Activated CD8-positive, alpha-beta T cell treated with anti-CD3 and anti-CD28 coated beads, Interleukin-2, amount 10 ng/mL, durations not matched to agents 7 days and 5 days (primary cell): ENCODE measurements at places on chromosomes 16 and 17. TPM values are rescaled to one million over a fixed set of nuclear protein-coding genes. Genes with fewer than 3 reads are reported as not detected.

SULT1A2 gene
- 0.57 TPM for total RNA-seq

SYT17 gene
- not detected for total RNA-seq

KIFC3 gene
- total RNA-seq, result 0.53 TPM

EEF2K gene
- 28.9 TPM for total RNA-seq

SEPTIN1 gene
- 342 TPM for total RNA-seq

MYH13 gene
- not detected for total RNA-seq

TP53TG3C gene
- not detected for total RNA-seq

PABPN1L gene
- not detected for total RNA-seq

CACNA1H gene
- total RNA-seq, result 0.92 TPM

- no peak overlapping the region for H3K27ac ChIP-seq
- peaks cover 22% of the 10 kb centered on the region for H3K27me3 ChIP-seq
- no peaks in the 10 kb centered on the region for H3K36me3 ChIP-seq
- H3K4me3 ChIP-seq, result no peak overlapping the region
- H3K4me1 ChIP-seq, result no peaks in the 10 kb centered on the region
- no peak for DNase-seq
These were observed 118.9 kb downstream of the AATF start for GRCh38 chr17:37067555-37068111.

GRCh38 chr17:82014432-82014831, 8.2 kb downstream of the CENPX start:
- H3K27ac ChIP-seq, result no peak overlapping the region
- H3K4me3 ChIP-seq, result no peak overlapping the region
- DNase-seq, result no peak
- no peaks in the 10 kb centered on the region for H3K27me3 ChIP-seq
- H3K36me3 ChIP-seq, result peaks cover 7% of the 10 kb centered on the region
- H3K4me1 ChIP-seq, result peaks cover 4% of the 10 kb centered on the region

DNA sequence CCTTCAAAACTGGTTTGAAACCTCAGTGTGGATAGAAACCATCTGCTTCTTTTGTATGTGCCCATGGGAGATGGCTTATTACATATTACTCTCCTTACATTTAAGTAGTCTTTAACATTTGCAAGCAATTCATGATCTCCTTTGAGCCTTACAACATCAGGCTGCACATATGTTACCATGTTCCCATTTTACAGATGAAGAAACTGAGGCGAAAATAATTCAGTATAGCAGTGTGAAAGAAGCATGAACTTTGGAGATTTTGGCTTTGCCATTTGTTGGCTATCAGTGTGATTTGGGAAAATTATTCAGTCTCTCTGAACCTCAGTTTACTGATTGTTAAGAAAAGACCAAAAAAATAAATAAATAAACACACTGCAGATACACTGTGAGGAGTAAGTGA, 15.7 kb downstream of the GNAO1 start:
- no peak overlapping the region for H3K27ac ChIP-seq
- H3K36me3 ChIP-seq, result no peaks in the 10 kb centered on the region
- H3K27me3 ChIP-seq, result peaks cover 30% of the 10 kb centered on the region
- H3K4me3 ChIP-seq, result no peak overlapping the region
- no peaks in the 10 kb centered on the region for H3K4me1 ChIP-seq

- no peak for DNase-seq
- no peak overlapping the region for H3K4me3 ChIP-seq
- H3K36me3 ChIP-seq, result no peaks in the 10 kb centered on the region
- H3K4me1 ChIP-seq, result no peaks in the 10 kb centered on the region
These were observed 67.9 kb upstream of the MARCHF10 start for GRCh38 chr17:62876063-62876462.

DNA sequence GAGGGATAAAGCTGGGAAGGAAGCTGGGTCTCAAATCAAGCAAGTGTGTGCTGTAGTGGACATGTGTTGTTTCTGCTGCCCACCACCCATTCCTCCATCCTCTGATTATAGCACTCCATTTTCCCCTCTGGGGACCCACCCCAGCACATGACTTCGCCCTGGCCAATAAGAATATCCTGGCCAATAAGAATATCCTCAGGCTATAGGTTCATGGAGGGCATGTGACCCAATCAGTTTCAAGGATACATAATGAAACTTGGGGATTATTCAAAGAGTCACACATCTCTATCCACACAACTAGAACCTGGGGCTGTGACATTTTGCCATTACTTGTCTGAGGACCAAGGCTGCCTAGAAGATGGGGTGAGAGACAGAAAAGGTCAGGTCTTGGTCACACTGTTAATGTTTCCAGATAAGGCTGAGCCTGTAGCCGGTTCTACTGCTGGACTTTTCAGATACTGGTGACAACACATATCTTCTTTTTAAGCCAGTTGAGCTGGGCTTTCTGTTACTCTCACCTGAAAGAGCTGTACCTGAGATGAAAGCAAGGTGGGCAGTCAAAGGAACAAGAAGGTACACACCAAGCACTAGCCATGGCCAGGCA, 33.7 kb downstream of the MYO18A start:
- no peak overlapping the region for H3K4me3 ChIP-seq
- peak overlapping the region; percentile 28 for H3K27ac ChIP-seq
- DNase-seq, result no peak
- no peaks in the 10 kb centered on the region for H3K27me3 ChIP-seq
- peaks cover 3% of the 10 kb centered on the region for H3K36me3 ChIP-seq

DNA sequence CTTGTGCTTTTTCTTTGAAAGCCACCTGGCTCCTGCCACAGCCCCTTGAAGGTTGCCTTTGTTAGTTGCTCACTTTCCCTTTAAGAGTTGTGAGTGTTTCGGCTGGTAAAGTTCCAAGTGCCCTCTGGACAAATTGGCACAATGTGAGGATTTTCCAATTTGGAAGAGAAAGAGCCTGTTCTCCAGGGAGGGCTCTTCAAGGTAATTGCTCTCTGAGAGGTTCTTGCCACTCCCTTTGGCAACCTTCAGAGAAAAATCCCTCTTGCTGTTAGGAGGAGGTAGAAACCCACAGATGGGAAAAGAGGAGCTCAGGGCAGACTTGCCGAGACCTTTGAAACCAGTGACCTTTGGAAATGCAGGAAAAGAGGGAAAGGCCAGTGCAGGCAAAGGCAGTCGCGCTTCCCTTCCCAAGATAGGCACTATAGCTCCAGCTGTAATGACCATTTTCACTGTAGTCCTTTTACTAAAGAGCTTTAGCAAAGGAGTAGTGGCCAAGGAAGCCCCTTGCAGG, 49.0 kb upstream of the AKAP1 start:
- H3K27me3 ChIP-seq, result peaks cover 37% of the 10 kb centered on the region
- H3K27ac ChIP-seq, result no peak overlapping the region
- no peak for DNase-seq
- no peaks in the 10 kb centered on the region for H3K36me3 ChIP-seq

GRCh38 chr16:814974-815373, 14.4 kb upstream of the GNG13 start:
- no peak overlapping the region for H3K27ac ChIP-seq
- no peak for DNase-seq
- peaks cover 16% of the 10 kb centered on the region for H3K27me3 ChIP-seq
- no peak overlapping the region for H3K4me3 ChIP-seq
- peaks cover 9% of the 10 kb centered on the region for H3K4me1 ChIP-seq

GRCh38 chr17:3887804-3888203, 5.0 kb downstream of the CAMKK1 start:
- peaks cover 39% of the 10 kb centered on the region for H3K4me1 ChIP-seq
- H3K4me3 ChIP-seq, result no peak overlapping the region
- peaks cover 2% of the 10 kb centered on the region for H3K36me3 ChIP-seq
- no peak for DNase-seq
- peaks cover 2% of the 10 kb centered on the region for H3K27me3 ChIP-seq

DNA sequence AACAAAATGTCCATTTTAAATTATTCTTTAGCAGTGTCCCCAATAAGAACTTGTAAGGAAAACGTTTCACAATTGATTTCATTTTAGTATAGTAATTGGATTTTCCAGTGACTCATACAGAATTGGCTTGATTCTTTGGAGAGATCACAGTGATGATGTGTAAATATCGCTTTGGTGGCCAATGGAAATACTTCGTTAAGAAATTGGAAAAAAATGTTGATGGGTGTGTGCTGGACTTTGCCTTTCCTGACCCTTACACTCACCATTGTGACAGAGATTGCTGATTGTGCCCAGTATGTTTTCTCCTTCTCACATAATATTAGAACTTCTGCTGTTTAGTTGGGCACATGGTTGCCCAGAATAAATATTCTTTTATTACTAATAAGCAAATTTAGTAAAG, 7.4 kb upstream of the EFCAB13 start:
- H3K4me3 ChIP-seq, result no peak overlapping the region
- no peaks in the 10 kb centered on the region for H3K36me3 ChIP-seq
- H3K27me3 ChIP-seq, result peaks cover 12% of the 10 kb centered on the region
- H3K27ac ChIP-seq, result no peak overlapping the region

DNA sequence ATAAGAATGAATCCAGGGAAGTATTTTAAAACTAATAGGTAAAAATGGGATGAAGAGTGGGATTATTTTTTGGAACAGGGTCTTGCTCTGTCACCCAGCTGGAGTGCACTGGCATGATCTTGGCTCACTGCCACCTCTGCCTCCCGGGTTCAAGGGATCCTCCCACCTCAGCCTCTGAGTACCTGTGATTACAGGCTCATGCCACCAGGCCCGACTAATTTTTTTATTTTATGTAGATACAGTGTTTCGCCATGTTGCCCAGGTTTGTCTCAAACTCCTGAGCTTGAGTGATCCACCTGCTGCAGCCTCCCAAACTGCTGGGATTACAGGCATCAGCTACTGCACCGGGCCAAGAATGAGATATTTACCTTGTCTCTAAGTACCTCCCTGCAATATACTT, 22.1 kb downstream of the NSMCE1 start:
- no peak overlapping the region for H3K4me3 ChIP-seq
- peak overlapping the region; percentile 6 for H3K27ac ChIP-seq
- peaks cover 81% of the 10 kb centered on the region for H3K4me1 ChIP-seq
- H3K36me3 ChIP-seq, result peaks cover 61% of the 10 kb centered on the region
- H3K27me3 ChIP-seq, result no peaks in the 10 kb centered on the region

DNA sequence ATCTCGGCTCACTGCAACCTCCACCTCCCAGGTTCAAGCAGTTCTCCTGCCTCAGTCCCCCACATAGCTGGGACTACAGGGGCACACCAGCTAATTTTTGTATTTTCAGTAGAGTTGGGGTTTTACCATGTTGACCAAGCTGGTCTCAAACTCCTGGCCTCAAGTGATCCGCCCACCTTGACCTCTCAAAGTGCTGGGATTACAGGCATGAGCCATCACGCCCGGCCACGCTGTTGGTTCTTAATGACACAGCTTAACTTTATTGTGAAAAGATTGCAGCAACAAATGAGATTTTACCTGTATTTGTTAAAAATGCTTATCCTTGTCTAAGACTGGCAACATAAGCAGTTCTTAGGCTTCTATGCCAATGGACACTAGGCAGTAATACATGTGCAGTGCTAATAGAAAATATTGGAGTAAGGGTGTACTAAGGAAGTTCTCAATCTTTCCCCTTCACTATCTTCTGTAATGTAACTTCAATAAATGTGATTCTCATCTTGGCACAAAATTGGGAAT, 2.9 kb downstream of the UBB start:
- peaks cover 49% of the 10 kb centered on the region for H3K4me1 ChIP-seq
- peak overlapping the region; percentile 40 for H3K4me3 ChIP-seq
- DNase-seq, result no peak
- peaks cover 4% of the 10 kb centered on the region for H3K27me3 ChIP-seq
- H3K36me3 ChIP-seq, result peaks cover 38% of the 10 kb centered on the region
- no peak overlapping the region for H3K27ac ChIP-seq

GRCh38 chr17:50818261-50818660, 17.1 kb upstream of the WFIKKN2 start:
- H3K4me1 ChIP-seq, result peaks cover 29% of the 10 kb centered on the region
- DNase-seq, result no peak
- H3K4me3 ChIP-seq, result no peak overlapping the region

DNA sequence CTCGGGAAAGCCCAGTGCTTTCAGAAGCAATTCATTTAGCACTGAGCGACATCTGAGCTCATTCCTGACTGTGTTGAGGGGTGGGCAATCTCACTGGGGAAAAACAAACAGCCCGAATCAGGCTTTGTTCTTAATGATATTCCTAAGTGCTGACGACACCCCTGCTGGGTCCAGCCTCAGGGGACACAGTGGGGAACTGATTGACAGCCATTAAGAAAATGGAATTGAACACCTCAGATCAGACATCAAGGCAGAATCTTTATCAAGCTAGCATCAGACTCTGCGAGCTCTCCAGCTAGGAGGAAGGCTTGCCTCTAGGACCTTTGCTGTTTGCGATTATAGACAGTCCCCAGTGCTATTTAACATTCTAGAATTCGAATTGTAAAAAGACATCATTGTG, 22.5 kb upstream of the LYRM9 start:
- no peaks in the 10 kb centered on the region for H3K36me3 ChIP-seq
- DNase-seq, result no peak
- no peaks in the 10 kb centered on the region for H3K4me1 ChIP-seq
- H3K27me3 ChIP-seq, result peaks cover 5% of the 10 kb centered on the region
- H3K4me3 ChIP-seq, result no peak overlapping the region
- no peak overlapping the region for H3K27ac ChIP-seq

- no peaks in the 10 kb centered on the region for H3K27me3 ChIP-seq
- H3K4me1 ChIP-seq, result peaks cover 50% of the 10 kb centered on the region
- no peak overlapping the region for H3K27ac ChIP-seq
- H3K4me3 ChIP-seq, result no peak overlapping the region
These were observed 6.6 kb downstream of the PDP2 start for GRCh38 chr16:66886914-66887313.

- no peak overlapping the region for H3K27ac ChIP-seq
- H3K27me3 ChIP-seq, result no peaks in the 10 kb centered on the region
- no peak for DNase-seq
These were observed 190.0 kb downstream of the RAB11FIP4 start for GRCh38 chr17:31581491-31581890.

- no peaks in the 10 kb centered on the region for H3K36me3 ChIP-seq
- no peak overlapping the region for H3K27ac ChIP-seq
- no peak for DNase-seq
- no peak overlapping the region for H3K4me3 ChIP-seq
- peaks cover 32% of the 10 kb centered on the region for H3K27me3 ChIP-seq
These were observed 149.3 kb upstream of the GSE1 start for GRCh38 chr16:85463672-85464382.

DNA sequence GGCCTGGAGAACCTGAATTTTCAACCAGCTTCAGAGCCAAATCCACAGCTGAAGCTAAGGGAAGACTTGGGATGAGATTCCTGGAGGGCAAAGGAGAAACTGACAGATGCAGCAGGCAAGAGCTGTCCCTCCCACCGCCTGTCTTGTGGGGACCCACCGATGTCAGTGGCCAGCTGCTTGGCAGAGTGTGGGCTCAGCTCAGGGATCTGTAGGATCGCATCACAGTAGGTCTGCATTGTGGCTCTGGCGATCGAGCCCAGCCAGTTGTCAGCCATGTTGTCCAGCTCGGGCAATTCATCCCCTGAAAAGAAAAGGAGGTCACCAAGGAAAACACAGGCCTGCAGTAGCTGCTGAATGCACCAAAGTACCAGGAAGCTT, 60.8 kb downstream of the COG7 start:
- no peaks in the 10 kb centered on the region for H3K4me1 ChIP-seq
- no peaks in the 10 kb centered on the region for H3K27me3 ChIP-seq
- no peak overlapping the region for H3K27ac ChIP-seq
- no peak overlapping the region for H3K4me3 ChIP-seq
- peaks cover 5% of the 10 kb centered on the region for H3K36me3 ChIP-seq
- no peak for DNase-seq

GRCh38 chr17:7068268-7068667, 11.8 kb downstream of the CLEC10A start:
- no peak overlapping the region for H3K4me3 ChIP-seq
- no peak for DNase-seq
- H3K36me3 ChIP-seq, result no peaks in the 10 kb centered on the region
- H3K27me3 ChIP-seq, result peaks cover 16% of the 10 kb centered on the region

GRCh38 chr17:2123375-2124251, 68.7 kb downstream of the HIC1 start:
- H3K27ac ChIP-seq, result peak overlapping the region; percentile 77
- peaks cover 22% of the 10 kb centered on the region for H3K36me3 ChIP-seq
- H3K4me3 ChIP-seq, result no peak overlapping the region
- peaks cover 27% of the 10 kb centered on the region for H3K4me1 ChIP-seq
- H3K27me3 ChIP-seq, result no peaks in the 10 kb centered on the region
